ENCODE measurements at places on chromosomes 7 and 10.

DNA sequence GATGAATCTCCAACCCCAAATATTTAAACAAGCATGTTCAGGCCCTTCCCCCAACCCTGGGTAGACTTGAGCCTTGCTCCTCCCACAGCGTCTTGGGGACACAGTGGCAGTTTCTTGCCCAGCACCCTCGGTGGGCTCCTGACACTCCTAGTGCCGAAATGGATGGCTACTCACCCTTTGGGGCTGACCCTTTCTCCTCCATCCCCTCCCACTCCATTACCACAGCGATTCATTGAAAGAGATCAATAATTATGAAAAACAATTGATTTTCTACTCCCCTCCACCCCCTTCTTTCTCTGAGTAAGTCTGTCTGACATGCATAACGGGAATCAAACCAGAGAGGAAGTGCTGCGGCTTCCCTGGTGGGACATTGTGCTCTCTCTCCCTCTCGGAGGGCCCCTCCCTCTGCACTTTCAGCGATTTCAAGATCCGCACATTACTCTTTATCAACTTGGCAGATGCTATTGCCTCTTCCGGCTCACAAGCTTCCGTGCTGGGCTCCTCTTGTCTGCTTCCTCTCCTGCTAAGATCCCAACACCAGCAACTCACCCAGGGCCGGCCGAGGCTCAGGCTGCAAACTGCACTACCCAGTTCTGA is 79.0 kb upstream of the PLXNA4 start:
- no peak for DNase-seq

GRCh38 chr7:55483046-55483445 is 89.3 kb downstream of the VOPP1 start:
- DNase-seq: no peak

DNA sequence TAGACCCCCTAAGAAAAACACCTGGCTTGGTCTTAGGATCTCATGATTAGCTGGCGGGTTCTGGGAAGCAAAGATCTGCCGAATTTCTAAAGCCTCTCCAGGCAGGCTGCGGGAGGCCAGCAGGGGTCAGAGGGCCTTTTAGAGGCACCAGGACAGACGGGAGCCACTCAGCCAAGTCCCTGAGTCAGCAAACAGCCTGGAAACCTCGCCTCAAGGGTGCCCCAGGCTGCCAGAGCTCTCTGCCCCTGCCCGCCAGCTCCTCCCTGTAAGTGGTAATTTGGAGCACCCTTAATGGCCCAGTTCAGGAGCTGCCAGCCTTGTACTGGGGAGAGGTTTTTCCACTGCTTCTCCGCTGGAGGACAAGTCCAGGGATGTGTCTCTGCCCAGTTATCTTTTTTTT is 88.7 kb downstream of the HIP1 start:
- DNase-seq: no peak

GRCh38 chr10:73971636-73972354 is 26.1 kb upstream of the VCL start:
- DNase-seq: no peak

Data from stimulated activated CD8-positive, alpha-beta memory T cell treated with anti-CD3 and anti-CD28 coated beads, Interleukin-2, amount 100 ng/mL, for 1 hour (primary cell).